ENCODE measurements at places on chromosomes 7 and 10. TPM values are rescaled to one million over a fixed set of nuclear protein-coding genes. Genes with fewer than 3 reads are reported as not detected.
A peak's percentile ranks its signal among the peaks of the same experiment; 100 is the strongest.

Gene PRF1
- total RNA-seq = 2.3 TPM

Gene CYP26C1
- not detected for total RNA-seq

Gene SPDYE16
- total RNA-seq = not detected

Gene KIAA1549
- 3.1 TPM for total RNA-seq

Gene PTER
- 33.6 TPM for total RNA-seq

Gene ZNF107
- total RNA-seq = 4.7 TPM

Gene TACC2
- 73.7 TPM for total RNA-seq

DNA sequence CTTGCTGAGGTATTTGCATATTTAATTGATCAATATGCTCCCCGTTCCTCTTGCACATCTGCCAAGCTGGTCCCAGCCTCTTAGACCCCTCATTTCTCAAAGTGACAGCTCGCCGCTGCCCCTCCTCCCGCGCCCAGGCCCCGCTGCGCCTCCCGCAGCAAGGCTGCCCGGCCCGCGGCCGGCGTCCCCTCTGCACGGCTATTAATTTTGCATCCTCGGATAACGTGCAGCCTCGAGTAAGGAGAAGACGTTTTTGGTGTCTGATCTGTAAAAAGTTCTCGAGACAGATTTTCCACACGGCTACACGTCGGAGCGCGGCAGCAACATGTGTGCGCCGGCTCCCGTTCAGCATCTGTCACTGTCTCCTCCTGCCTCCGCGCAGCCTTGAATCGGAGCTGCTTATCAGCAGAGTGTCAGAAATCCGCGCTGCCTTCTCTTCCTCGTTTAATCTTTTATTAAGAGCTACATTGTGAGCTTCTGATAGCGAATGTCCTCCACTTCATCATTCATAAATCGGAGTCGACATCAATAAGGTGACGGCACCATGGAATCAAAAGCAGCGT is 65.3 kb downstream of the EBF3 start:
- no peak for DNase-seq

DNA sequence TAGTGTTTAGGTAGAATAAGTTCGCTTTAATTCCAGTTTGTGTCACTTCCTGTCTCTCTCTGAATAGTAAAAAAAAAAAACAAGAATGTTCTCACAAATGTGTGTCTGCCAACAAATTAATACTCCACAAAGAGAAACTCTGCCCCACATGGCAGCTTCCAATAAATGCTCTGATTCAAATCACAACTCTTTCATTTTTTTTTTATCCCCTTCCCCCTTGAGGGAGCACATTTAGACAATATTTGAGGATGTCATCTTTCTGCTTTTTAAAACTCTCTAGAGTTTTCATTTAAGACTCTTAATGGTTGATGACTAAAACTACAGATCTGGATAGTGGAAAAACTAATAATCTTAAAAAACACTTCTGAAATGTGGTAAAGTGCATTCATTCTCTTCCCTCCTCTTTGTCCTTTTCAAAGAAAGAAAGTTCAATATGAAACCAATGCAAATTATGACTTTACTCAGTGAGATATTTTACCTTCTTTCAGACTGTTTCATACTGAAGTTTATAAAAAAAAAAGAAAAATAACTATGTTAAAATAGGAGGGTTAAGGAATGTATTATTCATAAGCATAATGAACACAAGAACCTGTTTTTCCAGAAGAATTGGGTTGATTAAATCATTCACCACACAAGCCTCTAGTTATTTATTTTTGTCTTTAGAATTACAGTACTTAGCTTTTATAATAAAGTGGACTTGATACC is 42.3 kb downstream of the ARID5B start:
- no peak for DNase-seq

DNA sequence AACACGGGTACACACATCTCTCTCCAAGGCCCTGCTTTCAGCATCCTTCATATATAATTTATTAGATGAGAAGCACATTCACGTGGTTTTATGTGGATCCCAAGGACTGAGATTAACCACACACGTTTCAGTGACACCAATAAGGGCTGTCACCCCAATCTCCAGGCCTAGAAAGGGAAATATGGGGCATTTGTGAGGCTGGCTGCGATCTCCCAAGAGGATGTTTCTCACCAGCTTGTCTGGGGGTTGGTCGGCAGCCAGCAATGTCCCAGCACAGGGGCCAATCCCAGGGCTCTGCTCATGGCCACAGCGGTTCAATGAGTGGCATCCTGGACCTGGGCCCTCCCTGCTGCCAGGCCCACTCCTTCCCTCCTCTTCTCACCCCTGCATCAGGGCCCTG is 115.5 kb downstream of the ITIH5 start:
- no peak for DNase-seq

DNA sequence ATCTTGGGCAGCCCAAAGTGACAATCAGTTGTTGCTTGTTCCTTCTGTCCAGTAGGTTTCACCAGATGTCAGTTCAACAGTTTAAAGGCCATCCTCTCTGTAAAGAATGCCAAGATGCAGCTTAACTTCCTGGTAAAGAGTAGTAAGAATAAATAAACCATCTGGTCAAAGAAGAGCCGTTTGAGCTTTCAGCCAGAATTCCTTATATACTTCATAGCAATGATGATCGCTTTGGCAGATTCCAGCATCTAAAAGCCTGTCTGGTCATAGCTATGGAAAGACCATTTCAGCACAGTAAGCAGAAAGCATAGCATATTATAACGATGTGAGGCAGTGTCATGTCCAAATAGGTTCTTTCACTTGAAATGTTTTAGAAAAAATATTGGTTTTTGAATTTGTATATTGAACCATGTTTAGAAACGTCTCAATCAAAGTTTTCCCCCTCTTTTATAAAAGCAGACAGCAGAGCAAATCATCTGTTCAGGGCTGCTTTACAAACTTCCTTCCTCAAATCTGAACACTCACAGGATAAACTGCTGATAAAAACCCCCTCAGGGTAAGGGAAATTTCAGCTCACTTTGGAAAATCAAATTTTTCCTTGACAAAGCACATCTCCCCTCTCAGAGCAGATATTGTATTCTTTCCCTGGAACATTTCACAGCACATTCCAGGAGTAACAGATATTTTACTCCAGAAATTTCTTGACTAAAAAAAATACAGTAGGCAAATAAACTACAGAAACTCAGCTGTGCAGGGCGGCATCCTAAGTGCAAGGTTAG is 184.1 kb downstream of the NOC3L start:
- DNase-seq = peak; percentile 57

DNA sequence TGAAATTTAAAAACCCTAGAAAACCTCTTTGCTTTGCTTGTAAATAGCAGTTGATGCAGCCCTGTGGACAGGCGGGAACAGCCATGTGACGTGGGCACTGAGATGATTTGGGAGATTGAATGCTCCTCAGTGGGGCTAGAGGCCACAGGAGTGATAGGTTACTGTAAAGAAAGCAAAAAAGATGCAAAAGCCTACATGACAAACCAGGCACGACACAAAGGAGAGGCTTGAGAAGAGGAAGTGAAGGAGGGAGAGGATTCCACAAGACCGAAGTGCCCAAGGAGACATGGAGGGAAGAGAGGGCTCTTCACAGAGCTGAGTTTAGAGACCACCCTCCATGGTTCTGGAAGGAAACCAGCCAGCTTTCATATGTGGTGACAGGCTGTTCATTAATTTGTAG is 25.7 kb downstream of the IKZF1 start:
- DNase-seq = no peak

GRCh38 chr10:3193751-3194150 is 21.2 kb upstream of the PITRM1 start:
- no peak for DNase-seq

- peak; percentile 72 for DNase-seq
Observed at GRCh38 chr10:63711361-63711760, 190.2 kb downstream of the REEP3 start.

GRCh38 chr10:87547734-87548311 is 43.1 kb downstream of the MINPP1 start:
- DNase-seq = no peak

- DNase-seq = no peak
Observed at GRCh38 chr7:69411466-69411865, 186.8 kb upstream of the AUTS2 start.

DNA sequence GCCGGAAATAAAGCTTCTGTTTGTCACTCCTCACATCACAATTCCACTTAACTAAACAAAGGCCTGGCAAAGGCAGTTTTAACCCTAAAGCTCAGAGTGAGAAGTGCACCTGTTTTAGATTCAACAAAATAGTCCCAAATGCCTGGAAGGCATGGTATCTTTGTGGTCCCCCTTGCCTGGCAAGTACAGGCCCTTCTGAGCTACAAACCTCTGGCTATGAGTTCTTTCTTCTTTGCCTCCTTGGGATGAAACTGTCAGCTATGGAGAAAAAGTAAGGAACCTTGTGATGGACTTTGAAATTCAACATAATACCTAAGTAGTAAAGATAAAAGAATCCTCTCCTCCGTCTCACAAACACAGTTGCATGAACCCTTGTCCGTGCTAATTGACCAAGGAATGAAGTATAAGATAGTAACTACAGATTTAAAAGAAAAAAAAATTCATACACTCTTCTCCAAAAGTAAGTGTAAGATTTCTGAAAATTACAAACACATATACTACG is 244.5 kb upstream of the ETV1 start:
- DNase-seq = no peak
